ENCODE measurements at places on chromosomes 2 and 18.
A peak's percentile ranks its signal among the peaks of the same experiment; 100 is the strongest.

DNA sequence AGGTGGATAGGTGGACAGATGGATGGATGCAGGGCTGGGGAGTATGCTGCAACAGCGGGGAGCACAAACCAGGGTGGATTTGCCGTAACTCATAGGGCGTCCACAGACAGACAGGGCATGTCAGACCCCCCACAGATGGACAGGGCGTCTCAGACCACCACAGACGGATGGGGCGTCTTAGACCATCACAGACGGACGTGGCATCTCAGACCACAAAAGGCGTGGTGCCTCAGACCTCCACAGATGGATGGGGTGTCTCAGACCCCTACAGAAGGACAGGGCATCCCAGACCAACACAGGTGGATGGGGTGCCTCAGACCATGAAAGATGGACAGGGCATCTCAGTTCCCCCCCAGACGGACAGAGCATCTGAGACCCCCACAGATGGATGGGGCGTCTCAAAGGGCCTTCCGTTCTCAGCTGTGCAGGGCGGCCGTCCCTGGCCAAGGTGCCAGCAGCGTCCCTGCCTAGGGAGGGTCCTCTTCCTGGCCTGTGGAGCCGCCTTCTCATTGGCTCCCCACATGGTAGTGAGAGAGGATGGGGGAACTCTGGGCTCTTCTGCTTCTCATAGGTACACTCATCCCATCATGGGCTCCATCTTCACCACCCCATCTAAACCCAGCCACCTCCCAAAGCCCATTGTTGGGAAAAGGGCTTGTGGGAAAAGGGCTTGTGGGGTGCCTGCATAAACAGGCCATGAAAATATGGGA, 2.1 kb downstream of the ANKMY1 start:
- DNase-seq = no peak

DNA sequence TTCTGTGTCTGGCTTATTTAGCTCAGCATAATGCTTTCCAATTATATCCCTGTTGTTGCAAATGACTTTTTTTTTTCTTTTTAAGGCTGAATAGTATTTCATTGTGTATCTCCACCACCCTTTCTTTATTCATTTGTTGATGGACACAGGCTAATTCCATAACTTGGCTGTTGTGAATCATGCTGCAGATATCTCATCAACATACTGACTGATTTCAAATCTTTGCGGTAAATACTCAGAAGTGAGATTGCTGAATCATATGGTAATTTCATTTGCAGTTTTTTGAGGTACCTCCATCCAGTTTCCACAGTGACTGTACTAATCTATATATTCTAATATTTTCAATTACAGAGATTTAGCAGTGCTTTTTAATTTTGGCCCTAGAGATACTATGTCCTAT, 266.2 kb downstream of the TMX3 start:
- no peak for DNase-seq

DNA sequence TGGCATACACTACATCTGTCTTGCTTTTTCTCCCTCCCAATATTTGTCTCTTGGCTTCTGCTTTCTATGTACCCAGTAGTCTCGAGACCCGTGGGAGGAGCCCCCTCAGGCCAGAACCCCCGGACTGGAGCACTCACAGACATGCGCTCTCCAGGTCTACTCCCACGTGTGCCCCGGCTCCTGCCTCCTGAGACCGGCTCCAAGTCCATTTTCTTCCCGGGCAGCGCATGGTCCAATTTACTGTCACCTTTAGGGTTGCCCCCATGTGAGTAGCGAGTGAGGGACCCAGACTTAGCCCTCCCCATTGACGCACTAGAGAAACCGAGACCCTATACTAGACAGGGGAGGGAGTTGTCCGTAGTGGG, 11.8 kb upstream of the TEX51 start:
- DNase-seq = no peak

GRCh38 chr2:39202639-39203369, 41.0 kb downstream of the CDKL4 start:
- DNase-seq = no peak

DNA sequence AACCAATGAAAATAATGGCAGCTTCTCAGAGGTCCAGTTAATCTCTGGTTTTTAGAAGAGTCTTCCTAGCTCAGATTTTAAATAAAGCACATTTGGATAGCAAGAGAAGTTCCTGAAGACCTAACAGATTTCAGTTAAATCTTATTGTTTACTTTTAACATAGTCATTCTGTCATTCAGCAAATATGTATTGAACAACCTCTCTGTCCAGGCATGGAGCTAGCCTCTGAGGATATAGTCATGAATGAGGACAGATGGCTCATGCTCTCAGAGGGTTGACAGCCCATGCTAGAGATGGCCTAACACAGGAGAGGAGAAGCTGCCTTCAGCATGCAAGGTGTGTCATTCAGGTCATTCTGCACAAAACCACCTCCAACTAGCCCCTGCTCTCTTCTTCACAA, 6.2 kb downstream of the CCBE1 start:
- peak; percentile 43 for DNase-seq

DNA sequence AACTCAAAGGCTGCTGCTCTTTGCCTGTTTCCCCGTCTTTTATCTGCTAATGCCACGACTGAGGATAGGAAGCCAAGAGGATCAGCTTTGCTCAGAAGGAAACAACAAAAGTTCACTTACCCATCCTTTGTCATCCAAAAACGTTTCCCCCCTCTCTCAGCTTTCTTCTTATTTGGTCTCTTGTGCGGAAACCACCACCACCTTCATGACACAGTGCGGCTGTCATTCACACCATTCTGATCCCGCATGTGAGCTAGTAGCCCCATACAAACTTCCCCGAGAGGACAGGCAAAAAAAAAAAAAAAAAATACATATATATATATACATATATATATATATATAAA, 656 bp downstream of the LRRTM4 start:
- no peak for DNase-seq

DNA sequence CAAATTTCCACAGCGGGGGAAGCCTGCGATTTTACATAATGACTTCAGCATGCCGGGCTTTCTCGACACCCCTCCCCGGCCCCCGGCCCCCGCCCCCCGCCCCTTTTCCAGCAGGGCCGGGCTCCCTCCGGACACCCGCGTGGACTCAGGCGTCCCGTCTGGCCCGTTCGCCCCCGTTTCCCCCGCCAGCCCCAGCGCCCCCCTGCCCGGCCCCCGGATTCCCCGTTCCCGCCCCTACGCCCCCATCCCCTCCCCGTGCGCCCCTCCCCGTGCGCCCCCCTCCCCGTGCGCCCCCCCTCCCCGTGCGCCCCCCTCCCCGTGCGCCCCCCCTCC, 456 bp upstream of the NFATC1 start:
- DNase-seq = no peak

- DNase-seq = no peak
These were observed 301.4 kb upstream of the CNTNAP5 start for GRCh38 chr2:123723706-123724105.

DNA sequence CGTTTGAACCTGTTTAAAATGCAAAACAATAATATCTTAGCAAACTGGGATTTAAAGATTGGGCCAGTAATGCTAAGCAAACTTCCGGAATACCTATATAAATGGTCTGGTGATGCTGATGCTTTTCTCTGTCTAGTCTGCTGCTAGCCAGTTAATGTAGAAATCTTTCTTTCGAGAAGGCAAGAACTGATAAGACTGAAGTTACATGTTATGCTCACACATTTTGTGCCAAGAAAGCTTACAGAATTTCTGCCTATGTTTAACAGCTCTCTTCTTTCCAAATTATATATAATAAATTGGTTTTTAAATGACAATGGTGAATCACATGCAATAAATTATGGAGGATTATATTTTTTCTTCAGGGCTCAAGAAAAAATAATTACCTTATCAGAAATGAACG, 37.9 kb downstream of the GCA start:
- DNase-seq = no peak

GRCh38 chr2:171260471-171261424, 100.1 kb upstream of the TLK1 start:
- DNase-seq = no peak

DNA sequence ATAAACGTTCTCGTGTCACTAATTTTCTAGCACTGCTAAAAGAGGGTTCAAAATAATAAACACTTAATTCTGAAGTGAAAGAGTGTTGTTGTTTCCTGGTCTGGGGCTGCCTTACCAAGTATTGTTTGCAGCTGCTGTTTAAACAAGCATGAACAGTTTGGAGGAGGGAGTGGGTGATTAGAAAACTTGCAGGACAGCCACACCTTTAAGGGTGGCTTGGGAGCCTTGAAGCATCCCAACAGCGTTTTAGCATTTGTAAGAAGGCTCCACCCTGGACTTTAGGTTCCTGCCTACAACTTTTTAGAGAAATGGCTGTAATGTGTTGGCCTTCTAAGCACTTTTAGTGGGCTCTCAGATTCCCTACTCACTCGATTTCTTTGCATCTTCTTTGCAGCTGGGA, 371.6 kb downstream of the TGIF1 start:
- DNase-seq = no peak

DNA sequence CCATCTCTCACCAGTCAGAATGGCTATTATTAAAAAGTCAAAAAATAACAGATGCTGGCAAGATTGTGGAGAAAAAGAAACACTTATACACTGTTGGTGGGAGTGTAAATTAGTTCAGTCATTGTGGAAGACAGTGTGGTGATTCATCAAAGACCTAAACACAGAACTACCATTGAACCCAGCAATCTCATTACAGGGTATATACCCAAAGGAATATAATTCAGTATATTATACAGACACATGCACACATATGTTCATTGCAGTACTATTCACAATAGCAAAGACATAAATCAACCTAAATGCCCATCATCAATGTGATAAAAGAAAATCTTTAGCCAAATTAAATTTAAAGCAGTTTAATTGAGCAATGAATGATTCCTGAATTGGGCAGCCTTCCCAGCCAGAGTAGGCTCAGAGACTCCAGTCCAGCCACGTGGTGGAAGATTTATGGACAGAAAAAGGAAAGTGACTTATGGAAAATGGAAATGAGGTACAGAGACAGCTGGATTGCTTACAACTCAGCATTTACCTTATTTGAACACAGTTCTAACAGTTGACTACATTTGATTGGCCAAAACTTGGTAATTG, 377.1 kb upstream of the SLC39A10 start:
- DNase-seq = no peak

GRCh38 chr2:198700319-198700718, 757.4 kb downstream of the SATB2 start:
- no peak for DNase-seq

- no peak for DNase-seq
These were observed 55.2 kb downstream of the ZEB2 start for GRCh38 chr2:144464730-144465129.

GRCh38 chr2:160308476-160308875, 108.4 kb upstream of the ITGB6 start:
- no peak for DNase-seq

DNA sequence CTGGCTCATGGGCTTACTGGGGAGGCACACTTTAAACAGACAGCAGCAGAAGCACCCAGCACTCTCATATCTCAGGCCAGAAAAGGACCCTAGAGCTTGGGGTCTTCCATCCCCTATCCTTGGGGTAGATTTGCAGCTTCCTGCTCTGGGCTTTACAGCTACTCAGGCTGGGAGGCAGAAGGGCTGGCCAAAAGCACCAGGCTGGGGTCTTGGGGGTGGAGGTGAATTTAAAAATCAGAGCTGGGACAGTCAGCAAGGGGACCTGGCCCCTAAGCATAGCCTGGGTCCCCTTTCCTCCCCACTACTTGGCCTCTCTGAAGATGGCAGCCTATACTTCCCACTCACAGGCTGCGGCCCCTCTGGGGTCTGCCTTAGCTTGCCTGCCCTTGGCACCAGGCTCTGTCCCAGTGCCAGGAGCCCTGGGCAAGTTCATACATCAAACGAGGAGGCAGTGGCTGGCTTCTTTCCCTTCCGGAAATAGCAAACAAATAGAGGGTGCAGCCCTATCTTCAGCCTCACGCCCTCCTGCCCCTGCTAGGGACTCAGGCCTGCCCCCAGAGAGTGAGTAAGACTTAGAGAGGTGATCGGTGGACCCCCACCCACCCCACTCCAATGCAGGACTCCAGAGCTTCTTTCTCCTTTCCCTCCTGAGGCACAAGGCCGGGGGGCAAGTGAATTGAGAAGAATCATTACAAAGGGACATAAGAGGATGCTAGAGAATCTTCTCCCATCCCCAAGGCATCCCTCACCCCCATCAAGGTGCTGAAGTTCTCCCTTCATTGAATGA, 26.0 kb upstream of the TNS1 start:
- DNase-seq = no peak

- no peak for DNase-seq
These were observed 104.4 kb downstream of the AFF3 start for GRCh38 chr2:100038011-100038410.

- DNase-seq = no peak
These were observed 33.0 kb upstream of the PTH2R start for GRCh38 chr2:208373460-208374089.

DNA sequence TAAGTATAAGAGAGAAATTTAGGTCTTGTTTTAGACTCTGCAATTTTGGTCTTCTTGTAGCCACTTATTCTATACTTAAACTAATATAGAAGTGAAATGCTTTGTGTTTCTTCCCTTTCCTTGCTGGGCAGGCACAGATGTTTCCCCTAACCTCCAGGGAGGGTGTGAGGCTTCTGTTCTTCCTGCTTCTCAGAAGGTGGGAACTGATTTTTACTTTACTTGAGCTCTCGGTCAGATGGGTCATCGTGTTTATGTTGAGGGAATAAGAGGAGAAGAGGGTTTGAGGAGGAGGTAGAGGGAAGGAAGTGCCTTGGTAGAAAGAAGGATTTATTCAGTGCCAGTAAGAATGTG, 92.5 kb upstream of the CXCR4 start:
- no peak for DNase-seq

GRCh38 chr2:17879137-17879912, 858 bp downstream of the KCNS3 start:
- DNase-seq = peak; percentile 88

- DNase-seq = no peak
These were observed 672.2 kb downstream of the BCL11A start for GRCh38 chr2:59881218-59881617.

DNA sequence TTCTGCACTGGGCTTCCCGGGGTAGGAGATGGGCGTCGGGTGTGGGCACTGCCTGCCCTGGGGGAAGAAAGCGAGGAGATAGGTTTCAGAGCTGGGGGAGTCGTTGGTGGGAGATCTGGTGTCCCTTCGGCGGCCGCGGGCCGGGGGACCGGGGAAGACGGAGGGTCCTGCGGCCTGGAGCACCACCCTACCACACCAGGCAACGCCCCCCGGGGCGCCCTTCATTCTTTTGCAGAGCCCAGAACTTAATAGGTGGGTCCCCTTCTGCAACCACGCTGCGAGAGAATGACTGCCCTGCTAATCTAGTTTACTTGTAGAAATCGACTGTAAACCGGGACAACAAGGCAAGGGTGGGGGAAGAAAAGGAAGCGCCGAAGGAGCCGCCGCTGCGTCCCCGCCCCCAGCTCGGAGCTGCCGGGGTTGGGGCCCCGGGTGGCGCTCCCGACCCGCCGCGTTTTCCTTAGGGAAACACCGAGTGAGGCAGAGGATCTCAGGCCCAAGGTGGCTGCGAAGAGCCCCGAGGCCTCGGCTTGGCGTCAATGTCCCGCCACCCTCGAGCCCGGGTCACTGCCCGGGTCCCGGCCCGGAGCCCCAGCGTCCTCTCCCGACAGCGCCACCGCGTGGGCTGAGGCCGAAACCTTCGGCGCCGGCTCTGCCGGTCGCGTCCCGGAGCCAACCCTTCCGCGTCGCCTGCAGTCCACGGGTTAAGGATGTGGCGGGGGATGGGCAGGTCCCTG, 5.4 kb upstream of the SATB2 start:
- DNase-seq = peak; percentile 96

- no peak for DNase-seq
These were observed 316.5 kb downstream of the CCDC178 start for GRCh38 chr18:33123862-33124518.
